T-helper 17 cell (primary cell): ENCODE measurements at places on chromosomes 6 and 20.

GRCh38 chr6:47134476-47135189, 92.5 kb upstream of the ADGRF1 start:
- no peak for DNase-seq

DNA sequence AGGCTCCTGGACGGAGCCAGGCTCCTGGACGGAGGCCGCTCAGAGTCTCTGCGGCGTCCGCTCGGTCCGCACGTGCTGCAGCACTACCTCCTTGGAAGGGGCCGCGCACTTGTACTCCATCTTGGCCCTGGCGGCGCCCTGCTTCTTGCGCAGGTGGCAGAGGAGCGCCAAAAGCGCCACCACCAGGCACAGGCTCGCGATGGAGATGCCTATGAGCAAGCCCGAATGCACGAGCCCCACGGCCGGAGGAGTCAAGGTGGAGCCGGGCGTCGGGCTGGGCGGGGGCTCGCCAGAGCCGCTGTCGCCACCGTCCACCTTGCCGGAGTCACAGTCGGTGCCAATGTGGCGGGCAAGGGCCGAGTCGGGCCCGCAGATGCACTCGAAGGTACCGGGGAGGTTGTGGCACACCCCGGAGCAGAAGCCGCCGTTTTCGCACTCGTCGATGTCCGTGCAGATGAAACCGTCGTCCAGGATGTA, 1.7 kb downstream of the THBD start:
- DNase-seq, result no peak

DNA sequence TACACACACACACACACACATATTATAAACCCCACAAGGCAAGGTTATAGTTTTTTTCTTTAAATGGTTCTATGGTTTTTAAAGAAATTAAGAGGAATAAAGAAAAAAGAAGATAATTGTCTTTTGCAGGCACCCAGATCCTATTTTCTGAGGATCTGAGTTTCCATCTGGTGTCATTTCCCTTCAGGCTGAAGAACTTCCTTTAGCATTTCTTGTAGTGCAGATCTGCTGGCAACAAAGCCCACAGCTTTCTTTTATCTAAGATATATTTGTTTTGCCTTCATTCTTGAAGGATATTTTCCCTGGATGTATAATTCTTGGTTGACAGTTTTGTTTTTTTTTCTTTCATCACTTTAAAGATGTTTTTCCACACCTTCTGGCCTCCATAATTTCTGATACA, 57.6 kb upstream of the PMEPA1 start:
- no peak for DNase-seq

- DNase-seq, result no peak
Measured at GRCh38 chr6:140346428-140346827, 972.0 kb upstream of the CITED2 start.
